AG04450 (cell line): ENCODE measurements at places on chromosomes 5 and 9. TPM values are rescaled to one million over a fixed set of nuclear protein-coding genes. Genes with fewer than 3 reads are reported as not detected.

The FOXD4L6 gene
- polyA plus RNA-seq: not detected in 2 replicates

DNA sequence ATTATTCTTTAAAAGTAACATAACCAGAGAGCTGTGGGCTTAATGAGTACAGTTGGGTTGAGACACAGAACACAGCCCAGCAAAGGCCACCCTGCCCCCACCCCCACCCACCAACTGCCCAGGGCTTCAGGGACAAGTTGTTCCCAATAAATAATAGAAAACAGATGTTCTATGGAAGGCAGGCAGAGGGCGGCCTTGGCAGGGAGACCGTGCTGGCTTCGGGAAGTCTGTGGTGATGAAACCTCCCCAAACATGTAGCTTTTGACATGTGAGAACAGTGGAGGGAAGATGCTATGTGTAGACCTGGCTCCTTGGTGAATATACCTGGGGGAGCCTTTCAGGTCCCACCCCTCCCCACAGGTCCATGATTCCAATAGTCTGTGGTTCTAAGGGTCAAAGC lies 10.0 kb downstream of the TRAF1 start:
- DNase-seq: no peak

The MYO10 gene
- polyA plus RNA-seq: 37.0 and 56.1 TPM in 2 replicates

The ARID3C gene
- polyA plus RNA-seq: not detected in 2 replicates

GRCh38 chr5:5381310-5381913 lies 41.1 kb upstream of the ICE1 start:
- DNase-seq: no peak

DNA sequence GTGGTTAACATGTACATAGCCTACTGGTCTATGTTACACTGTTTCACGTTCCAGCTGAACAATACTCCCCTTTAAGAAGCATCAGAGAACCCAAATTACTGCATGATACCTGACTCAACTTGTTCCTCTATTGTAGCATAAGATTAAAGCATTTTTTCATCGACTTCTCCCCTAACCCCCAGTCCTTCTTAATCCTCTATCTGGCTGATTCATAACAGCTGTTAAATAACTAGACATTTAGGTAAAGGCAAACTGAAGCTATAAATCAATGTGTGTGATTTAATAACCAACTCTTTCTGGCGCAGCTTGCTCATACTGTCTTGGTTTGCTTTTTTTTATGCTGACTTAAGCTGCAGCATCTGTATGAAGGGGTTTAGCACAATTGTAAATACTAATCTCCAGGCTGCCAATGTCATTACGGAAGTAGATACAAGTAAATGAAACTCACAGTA lies 94.2 kb upstream of the MTAP start:
- no peak for DNase-seq

- DNase-seq: no peak
Measured at GRCh38 chr9:113542006-113542405, 78.5 kb downstream of the RGS3 start.

GRCh38 chr9:87342743-87343142 lies 154.9 kb upstream of the DAPK1 start:
- no peak for DNase-seq

The CNTFR gene
- not detected in 2 replicates for polyA plus RNA-seq

GRCh38 chr9:131279863-131280570 lies 3.7 kb upstream of the FAM78A start:
- no peak for DNase-seq

The EGFLAM gene
- polyA plus RNA-seq: 16.4 and 20.1 TPM in 2 replicates

The LVRN gene
- 0.22 and 0.53 TPM in 2 replicates for polyA plus RNA-seq

DNA sequence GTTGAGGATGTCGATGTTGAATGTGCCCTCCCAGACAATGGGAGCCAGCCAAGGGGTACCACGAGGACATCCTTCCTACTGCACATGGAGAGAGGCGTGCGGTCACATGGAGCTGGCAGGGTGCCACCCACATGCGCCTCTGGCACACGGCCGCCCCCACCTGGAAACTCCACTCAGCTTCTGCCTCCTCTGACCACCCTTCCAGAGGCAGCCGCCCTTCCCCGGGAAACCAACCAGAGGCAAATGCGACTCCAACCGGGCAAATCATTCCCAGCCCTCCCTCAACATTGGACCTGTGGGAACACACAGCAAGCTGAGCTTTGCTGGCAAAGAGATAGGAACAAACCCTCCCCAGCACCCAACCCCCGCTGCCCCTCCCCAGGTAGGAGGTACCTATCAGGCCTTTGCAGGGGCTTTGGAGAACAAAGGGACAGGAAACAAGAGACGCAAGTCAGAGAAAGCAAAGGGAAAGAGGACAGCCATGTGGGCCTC lies 17.5 kb downstream of the ABO start:
- no peak for DNase-seq

The GRM6 gene
- not detected in 2 replicates for polyA plus RNA-seq

DNA sequence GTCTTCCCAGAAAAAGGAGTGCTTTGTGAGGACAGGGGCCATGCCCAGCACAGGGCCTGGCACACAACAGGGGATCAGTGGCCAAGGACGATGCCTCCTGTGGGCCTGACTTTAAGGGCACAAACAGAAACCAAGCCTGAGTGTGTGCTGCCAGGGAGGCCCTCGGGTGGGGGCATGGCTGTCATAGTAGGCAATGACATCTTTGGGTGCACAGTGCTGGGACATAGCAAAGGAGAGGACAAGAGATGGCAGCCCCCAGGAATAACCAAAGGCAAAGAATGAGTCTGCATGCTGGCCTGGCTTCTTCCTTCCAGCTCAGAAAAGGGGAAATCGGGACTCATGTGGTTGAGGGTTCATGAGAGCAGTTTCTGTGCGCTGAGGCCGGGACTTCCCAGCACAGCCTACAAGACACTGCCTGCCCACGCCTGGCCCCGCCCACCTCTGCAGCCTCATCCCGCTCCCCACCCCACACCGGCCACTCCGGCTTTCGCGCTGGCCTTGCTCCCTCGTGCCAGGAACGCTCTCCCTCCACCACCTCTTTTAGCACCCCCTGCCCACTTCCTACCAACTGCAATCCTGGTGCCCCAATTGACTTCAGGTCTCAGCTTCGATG lies 13.8 kb upstream of the LHX2 start:
- no peak for DNase-seq

DNA sequence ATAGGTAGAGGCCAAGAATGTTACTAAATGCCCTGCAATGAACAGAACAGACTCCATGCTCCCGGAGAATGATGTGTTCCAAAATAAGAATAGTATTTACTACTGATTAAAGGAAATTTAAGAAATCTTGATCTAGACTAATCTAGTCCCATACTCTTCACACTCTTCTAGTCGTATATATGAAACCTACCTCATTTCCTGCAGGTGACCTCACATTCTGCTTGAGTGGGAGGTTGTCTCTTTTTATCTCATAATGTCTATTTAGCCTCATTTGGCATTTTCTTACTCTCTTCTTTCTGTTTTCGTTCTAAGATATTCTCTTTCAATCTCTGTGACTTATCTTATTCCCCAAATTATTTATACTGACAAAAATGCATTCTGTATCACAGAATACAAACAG lies 9.2 kb upstream of the SHOC1 start:
- no peak for DNase-seq

DNA sequence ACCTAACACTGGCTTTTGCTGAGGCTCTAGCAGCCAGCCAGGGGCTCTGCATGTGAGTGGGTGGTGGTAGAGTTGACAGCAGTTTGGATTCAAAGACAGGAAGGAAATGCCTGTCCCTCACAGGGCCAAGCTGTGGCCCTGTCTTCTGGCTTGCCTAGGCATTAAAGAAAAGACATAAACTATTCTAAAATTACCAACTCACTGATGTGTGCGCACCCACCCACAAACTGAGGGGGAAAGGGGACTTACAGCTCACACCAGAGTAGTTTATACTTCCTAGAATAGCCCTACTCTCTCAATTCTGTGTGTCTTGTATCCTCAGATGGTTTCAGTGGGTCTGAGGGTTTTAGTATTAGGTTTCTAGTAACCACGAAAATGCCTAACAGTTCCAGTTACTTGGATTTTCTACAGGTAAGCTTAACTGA lies 18.3 kb upstream of the IL13 start:
- DNase-seq: no peak

DNA sequence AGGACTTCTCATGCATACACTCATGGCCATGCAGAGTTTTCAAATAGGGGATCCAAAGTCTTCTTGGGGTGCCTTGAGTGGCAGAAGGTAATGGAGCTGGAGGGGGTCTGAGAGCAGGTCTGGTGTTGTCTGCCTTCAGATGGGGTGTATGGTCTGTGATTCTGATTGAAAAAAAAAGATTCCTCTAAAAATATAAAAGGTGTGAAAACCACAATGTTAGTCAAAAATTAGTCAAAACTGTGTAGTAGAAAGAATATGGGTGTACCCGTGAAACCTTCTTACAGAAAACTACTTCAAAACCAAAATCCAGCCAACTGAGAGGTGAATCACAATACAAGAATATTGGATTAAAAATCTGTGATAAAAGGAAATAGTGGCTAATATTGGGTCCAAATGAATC lies 20.1 kb downstream of the DOCK2 start:
- DNase-seq: no peak

- no peak for DNase-seq
Measured at GRCh38 chr5:89377767-89378455, 494.9 kb upstream of the MEF2C start.

The TGFBI gene
- polyA plus RNA-seq: 2,219 and 2,576 TPM in 2 replicates

GRCh38 chr9:133731876-133732638 lies 6.1 kb downstream of the SARDH start:
- no peak for DNase-seq

GRCh38 chr5:40277161-40277906 lies 402.4 kb upstream of the PTGER4 start:
- no peak for DNase-seq

DNA sequence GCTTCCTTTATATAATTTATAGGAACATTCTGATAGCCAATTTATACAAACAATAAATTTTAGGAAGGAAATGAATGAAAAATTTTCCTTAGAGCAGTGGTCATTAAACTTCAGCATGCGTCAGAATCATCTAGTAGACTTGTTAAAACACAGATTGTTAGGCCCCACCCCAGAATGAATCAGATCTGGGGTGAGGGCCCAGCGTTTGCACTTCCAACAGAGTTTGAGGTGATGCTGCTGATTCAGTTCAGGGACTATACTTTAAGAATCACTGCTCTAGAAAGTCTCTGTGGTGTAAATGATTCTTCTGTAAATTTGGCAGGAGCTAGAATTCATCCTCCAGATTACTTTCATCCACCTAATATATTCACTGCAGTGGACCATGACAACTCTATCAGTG lies 80.4 kb downstream of the SLC12A2 start:
- DNase-seq: peak; percentile 2

- DNase-seq: no peak
Measured at GRCh38 chr5:147981074-147981473, 74.7 kb upstream of the C5orf46 start.

The SH3RF2 gene
- 0.87 and 1.1 TPM in 2 replicates for polyA plus RNA-seq

DNA sequence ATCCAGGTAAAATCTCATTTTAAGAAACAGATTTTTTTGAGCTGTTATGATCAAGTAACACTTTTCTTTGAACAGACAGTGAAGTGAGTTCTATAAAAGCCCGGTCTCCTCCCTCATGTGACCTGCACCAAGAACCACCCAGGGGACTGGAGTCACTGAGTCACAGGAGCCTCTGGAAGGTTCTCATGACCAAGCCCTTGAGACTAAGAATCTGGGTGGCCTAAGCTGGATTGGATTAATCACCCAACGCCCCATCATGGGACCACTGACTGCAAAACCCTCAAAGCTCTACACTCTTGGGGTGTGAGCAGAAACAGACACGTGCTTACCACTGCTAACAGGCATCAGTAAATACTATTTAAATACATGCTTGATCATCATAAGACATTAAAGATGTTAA lies 48.4 kb downstream of the SECISBP2 start:
- DNase-seq: no peak

The NUDT2 gene
- polyA plus RNA-seq: 41.5 and 44.8 TPM in 2 replicates

DNA sequence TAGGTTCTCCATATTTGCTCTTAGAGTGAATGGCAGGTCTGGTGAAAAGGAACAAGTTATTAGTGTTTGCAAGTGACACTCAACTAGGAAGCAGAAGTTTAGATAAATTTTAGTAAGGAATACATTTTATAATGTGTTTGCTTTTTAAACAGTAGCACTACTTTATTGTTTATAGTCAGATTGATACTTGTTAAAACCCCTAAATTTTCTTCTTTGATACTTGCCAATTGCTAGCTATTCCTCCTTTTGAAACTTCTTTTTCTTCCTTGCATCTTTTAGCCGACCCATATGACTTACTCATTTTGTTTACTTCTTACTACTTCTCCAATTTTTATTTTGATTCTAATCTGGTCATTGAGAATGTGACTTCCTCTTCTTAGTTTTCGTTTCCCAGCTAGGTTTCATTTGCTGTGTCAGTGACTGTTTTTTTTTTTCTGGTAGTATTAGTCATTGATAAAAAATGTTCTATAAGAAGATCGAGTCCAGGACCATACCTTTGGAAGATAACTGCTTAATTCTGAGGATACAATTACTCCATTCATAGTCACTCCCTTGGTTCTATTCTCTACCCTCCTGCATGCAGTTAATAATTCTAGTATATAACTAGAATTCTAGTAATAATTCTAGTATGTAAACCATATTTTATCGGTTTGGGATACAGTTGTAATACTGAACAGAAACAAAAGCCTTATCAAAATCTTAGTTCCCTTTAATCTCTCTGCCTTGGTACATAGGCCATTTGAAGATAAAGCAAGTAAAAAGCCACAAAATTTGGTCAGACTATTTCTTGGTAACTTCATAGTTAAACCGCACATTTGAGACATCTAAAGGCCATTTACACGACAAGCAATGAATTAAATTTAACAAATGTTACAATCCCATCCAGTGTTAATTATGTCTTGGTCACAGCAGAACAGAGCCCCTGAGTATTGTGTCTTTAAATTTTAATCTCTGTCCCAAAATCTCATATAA lies 2.8 kb upstream of the RICTOR start:
- no peak for DNase-seq

DNA sequence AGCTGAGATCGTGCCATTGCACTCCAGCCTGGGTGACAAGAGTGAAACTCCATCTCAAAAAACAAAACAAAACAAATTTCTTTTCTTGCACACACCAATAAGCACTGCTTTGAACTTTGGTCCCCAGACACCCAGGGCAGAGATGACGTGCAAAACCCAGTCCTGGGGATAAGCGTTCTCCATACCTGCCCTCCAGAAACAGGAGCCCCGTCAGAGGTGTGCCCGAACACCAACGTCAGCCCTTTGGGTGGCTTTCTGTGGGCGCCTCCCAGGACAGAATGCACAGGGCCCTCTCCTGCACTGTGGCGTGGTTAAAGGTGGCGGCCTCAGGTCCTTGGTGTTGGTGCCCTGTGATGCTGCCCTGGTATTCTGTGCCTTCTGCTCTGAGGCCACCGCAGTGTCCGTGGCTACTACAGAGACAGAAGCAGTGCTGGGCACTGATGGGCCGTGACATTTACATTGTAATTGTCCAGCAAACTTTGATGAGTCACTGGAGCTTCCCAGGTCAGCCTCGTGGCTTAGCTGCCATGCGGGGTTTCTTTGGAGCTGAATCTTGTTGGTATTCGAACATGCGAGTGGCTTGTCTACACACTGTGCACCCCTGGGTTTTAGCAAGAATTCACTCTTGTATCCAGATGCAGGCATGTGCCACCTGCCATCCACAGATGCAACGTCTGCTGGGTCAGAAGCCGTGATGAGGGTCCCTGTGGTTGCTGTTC lies 9.8 kb downstream of the PPP1R26 start:
- DNase-seq: no peak

GRCh38 chr5:165258197-165258771 lies 1752.9 kb downstream of the MAT2B start:
- no peak for DNase-seq

The OTP gene
- polyA plus RNA-seq: not detected in 2 replicates

The SOWAHA gene
- polyA plus RNA-seq: 0.05 TPM in 1 of 2 replicates, not detected in the other
